Parietal lobe (tissue), 2 donors: ENCODE measurements at places on chromosomes 5 and 9. TPM values are rescaled to one million over a fixed set of nuclear protein-coding genes. Genes with fewer than 3 reads are reported as not detected.

PCA3 gene
- total RNA-seq = 1.6 TPM

CNTFR gene
- 23.8 TPM for total RNA-seq

WDR31 gene
- total RNA-seq = 2.8 TPM

GPR150 gene
- total RNA-seq = not detected

IL9 gene
- total RNA-seq = not detected

MRPL22 gene
- 19.4 TPM for total RNA-seq

TMC1 gene
- total RNA-seq = 0.94 TPM
